ENCODE measurements at places on chromosomes 2 and 18.

- DNase-seq = no peak
These were observed 179.8 kb downstream of the SH3BP4 start for GRCh38 chr2:235131334-235132305.

- DNase-seq = no peak
These were observed 66.1 kb upstream of the ATG16L1 start for GRCh38 chr2:233185330-233185729.

DNA sequence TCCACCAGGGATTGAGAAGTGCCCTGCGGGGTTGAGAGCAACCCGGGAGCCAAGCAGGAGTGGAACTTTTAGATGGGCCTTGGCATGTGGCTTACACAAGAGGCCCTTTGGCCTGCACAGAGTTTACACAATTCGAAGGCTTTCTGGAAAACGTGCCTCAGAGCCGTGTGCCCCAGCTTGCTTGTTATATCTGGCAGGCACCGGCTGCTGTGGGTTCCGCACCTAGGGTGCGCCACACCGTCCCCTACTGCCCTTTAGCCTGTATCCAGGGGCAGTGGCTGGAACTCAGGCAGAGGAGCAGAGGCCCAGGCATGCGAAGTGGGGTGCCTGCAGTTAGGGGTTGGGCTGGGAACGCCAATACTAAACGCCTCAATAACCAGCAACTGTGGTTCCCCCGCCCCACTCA is 32.9 kb upstream of the EDAR start:
- no peak for DNase-seq

GRCh38 chr2:85472261-85472660 is 53.7 kb downstream of the SH2D6 start:
- DNase-seq = no peak

- no peak for DNase-seq
These were observed 2.2 kb upstream of the EHD3 start for GRCh38 chr2:31231571-31232302.

GRCh38 chr2:71530641-71531332 is 77.4 kb downstream of the DYSF start:
- no peak for DNase-seq

- DNase-seq = no peak
These were observed 15.4 kb downstream of the FHOD3 start for GRCh38 chr18:36312806-36313395.

DNA sequence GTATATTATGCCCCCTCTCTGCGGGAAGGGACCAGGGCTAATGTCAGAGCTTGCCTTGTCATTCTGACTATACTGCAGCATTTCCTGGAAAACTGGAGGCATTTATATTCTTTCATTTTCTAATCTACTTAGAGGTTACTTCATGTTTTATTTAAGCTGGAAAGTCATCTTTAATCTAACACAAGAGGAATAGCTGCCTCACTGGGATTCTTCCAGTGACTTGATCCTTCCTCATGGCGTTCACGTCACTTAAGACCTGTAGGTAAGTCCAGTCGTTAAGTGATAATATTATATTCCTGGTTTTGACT is 727.6 kb upstream of the DDX18 start:
- DNase-seq = no peak

- DNase-seq = no peak
These were observed 12.6 kb downstream of the IL1R1 start for GRCh38 chr2:102154946-102155702.

GRCh38 chr2:77521931-77522470 is at the start of gene LRRTM4:
LRRTM4 (minus strand) TSS chr2:77522376.
- DNase-seq = no peak

DNA sequence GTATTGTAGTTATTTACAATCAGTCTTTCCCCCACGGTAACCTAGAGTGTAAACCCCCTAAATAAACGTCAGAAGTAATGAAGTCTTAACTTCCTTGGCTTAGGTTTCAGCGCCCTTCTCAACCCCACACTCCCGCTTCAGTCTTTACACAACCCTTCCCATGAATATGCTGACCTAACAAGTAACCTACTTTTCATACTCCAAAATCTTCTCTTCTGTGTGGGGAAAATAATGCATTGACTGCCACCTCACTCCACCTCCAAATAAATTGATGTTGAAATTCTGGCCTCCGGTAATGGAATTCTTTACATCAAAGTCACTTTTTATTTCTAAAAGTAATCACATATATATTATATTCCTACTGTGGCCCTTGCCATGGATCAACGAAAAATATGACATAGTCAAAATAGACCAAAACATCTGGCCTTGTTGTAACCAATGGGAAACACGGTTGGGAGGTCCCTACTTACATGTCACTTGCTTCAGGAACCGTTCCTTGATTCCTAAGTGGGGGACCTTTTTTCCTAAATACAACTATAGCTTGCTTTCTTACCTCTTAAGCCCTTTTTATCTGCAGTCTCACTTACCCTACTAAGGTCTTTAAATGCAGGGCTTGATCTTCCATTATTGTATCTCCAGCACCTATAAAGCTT is 961 bp downstream of the GEN1 start:
- no peak for DNase-seq

DNA sequence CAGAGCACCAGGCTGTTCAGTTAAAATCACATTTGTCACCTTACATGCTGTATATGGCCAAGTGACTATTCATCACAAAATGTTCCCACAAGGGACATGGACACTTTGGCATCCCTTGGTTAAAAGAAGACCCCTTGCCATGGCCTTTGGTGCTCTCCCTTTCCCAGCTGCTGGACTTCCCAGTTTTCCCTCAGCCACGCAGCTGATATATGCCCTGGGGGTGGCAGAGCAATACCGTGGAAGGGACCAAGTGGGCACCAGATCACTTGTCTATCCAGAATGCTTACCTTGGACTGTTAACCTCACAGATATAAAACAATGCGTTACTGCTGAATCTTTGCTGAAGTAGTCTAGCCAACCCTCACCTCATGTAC is 35.3 kb downstream of the PAIP2B start:
- DNase-seq = no peak

GRCh38 chr18:25289001-25289631 is 62.9 kb downstream of the ZNF521 start:
- DNase-seq = no peak

- DNase-seq = no peak
These were observed 716.4 kb downstream of the RNF144A start for GRCh38 chr2:7633566-7634153.

DNA sequence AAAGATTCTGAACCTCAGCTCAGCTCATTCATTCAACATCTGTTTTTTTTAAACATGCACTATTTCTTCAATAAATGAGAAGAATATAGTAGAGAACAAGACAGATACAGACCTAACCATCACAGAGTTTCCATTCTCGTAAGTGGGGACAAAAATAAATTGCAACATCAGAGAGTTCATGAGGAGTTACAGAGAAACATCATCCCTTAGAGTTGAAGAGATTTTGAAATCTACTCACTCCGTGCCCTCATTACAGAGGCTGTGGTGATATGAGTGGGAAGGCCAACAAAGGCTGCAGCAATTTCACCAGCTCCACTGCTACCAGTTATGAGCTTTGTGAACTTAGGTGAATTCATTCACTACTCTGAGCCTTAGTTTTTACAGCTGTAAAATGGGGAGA is 399.3 kb downstream of the BCL11A start:
- DNase-seq = no peak

GRCh38 chr2:119879502-119879901 is 119.8 kb downstream of the PTPN4 start:
- DNase-seq = no peak

GRCh38 chr2:54149638-54150441 is 34.4 kb downstream of the ACYP2 start:
- no peak for DNase-seq

- no peak for DNase-seq
These were observed 201.7 kb downstream of the MREG start for GRCh38 chr2:215811409-215812345.

GRCh38 chr18:54961016-54961423 is 1.8 kb upstream of the CCDC68 start:
- no peak for DNase-seq
